Activated naive CD4-positive, alpha-beta T cell treated with anti-CD3 and anti-CD28 coated beads, Interleukin-2, amount 10 ng/mL, durations not matched to agents 5 hours and 36 hours (primary cell): ENCODE measurements at places on chromosomes 11 and 22. TPM values are rescaled to one million over a fixed set of nuclear protein-coding genes. Genes with fewer than 3 reads are reported as not detected.

Gene C2CD2L
- total RNA-seq: 28.4 TPM

Gene FOSL1
- 1.8 TPM for total RNA-seq

Gene SHISAL1
- total RNA-seq: not detected

Gene OR51I1
- not detected for total RNA-seq

Gene TMPRSS5
- total RNA-seq: 0.63 TPM

Gene AGBL2
- total RNA-seq: 6.5 TPM
